ENCODE measurements at places on chromosomes 1 and 21.

DNA sequence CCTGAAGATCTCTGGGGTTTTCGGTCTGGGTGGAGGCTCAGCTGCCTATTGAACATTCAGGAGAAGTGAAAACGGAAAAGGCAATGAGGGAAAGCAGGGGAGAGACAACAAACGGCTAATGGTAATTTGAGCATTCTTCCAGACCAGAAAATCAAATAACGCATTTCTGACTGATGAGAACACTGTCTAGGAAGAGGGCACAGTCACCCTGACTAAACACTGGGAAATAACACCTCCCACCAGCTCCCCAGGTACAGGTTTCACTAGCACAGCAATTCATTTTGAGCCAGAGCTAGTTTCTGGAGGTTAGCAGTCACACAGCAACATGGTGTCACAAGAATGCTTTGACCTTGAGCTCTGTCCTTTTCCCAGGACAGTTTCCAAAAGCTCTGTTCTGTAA is 21.1 kb downstream of the NCF2 start:
- DNase-seq: peak; percentile 52

DNA sequence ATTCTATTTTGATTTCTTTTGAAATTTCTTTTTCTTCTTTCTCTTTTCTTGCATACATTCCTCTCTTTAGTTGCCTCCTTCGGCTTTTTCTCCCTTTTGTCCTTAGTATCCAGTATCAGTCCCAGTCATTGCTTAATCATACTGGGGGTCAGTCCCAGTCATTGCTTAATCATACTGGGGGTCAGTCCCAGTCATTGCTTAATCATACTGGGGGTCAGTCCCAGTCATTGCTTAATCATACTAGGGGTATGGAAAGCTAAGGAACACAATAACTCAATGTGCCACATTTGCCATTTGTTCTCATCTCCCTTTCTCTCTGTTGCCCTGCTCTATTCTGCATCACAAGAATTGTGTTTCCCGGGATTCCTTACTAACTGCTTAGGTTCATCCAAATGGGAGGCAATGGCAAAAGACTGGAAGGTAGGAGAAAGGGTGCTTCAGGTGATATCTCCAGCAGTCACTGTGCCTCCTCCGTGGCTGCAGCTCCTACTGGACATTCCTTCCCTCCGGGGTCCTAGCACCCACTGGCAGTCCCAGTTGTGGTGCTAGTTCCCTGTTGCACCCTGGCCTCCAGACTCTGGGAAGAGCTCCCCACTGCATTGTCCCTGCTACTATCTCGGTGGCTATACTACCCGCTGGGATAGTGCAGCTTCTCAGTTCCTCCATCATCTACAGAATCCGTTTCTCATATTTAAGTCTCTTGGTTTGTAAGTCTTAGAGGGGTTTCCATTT is 32.6 kb upstream of the LAMC1 start:
- DNase-seq: peak; percentile 30

DNA sequence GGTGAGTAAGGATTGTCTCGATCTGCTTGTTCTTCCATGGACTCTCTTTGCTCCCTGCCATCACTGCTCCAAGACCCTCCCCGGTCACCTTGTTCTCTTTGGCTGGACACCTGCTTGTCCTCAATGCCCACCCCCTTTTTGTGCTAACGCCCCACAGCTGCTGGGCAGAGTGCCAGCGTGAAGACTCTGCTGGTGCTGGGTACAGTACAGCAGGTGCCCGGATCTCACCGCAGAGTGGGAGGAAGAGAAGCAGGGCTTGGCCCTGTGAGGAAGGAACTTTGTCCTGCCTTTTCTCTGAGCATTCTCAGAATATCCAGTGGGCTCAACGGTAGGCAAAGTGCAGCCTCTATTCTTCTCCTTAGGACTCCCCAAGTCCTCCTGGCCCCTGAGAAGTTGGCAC is 90.1 kb downstream of the PLXNA2 start:
- DNase-seq: no peak

GRCh38 chr1:212615201-212615470 is 6.6 kb downstream of the ATF3 start:
- DNase-seq: no peak

DNA sequence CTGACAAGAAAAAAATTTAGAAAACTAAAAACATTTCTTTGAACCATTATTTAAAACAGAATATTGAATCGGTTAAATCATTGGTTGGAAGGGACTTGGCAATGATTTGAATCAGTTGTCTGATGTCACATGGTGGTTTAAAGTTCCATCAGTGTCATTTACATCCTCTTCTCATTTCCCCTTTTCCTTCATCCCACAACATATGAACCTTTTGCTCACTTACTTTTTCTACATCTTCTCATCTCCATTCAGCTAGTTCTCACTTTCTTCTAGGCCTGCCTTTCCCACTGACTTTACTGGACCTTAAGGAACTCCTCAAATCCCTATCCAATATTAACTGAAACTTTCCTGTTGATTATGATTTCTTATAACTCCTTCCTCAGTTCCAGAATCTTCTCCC is 58.5 kb downstream of the PHACTR4 start:
- no peak for DNase-seq

GRCh38 chr1:1132042-1132950 is 16.4 kb upstream of the C1orf159 start:
- DNase-seq: no peak

- DNase-seq: no peak
Measured at GRCh38 chr1:181028196-181028595, 5.5 kb upstream of the STX6 start.

Measured in A172 (cell line).